Activated CD4-positive, CD25-positive, alpha-beta regulatory T cell treated with anti-CD3 and anti-CD28 coated beads, Interleukin-2, amount 50 U/mL, for 24 hours (primary cell): ENCODE measurements at places on chromosomes 7 and 10.

DNA sequence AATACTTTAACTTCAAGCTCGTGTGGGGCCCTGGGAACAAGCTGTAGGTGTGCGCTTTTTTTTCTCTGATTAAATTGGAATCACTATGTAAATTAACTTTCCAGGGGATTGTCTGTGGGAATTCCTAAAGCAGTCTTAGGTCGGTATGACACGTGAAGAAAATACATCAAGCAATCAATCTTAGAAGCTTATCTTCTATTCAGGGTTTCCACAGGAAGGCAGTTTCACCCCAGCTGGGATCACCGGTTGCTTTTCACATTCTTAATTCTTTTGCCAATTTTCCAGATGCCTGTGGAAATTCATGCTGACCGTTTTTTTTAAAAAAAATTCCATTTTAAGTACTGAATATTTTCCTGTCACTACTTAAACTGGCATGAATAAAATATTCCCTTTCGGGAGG, 41.9 kb downstream of the CAMK1D start:
- ATAC-seq, result no peak

GRCh38 chr10:89374713-89375141, 3.1 kb upstream of the IFIT1B start:
- ATAC-seq, result no peak

- no peak for ATAC-seq
Observed at GRCh38 chr10:80068270-80068669, 10.2 kb upstream of the TMEM254 start.

GRCh38 chr10:963186-963585, 25.0 kb upstream of the GTPBP4 start:
- no peak for ATAC-seq

- ATAC-seq, result no peak
Observed at GRCh38 chr7:34365011-34365410, 293.0 kb upstream of the NPSR1 start.
